ENCODE measurements at places on chromosomes 3 and 15.
A peak's percentile ranks its signal among the peaks of the same experiment; 100 is the strongest.

DNA sequence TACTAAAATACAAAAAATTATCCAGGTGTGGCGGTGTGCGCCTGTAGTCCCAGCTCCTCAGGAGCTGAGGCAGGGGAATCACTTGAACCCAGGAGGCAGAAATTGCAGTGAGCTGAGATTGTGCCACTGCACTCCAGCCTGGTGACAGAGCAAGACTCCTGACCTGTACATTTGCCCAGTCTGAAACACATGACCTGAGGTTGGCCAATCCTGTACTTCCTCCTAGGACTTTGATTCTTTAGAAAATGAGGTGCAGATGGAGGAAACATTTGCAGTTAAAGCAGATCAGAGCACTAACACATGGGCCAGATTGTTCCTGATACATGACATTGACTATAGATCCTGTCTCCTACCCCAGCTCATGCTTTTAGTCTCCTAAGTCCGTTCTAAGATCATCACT, 28.9 kb upstream of the LPP start:
- no peak for DNase-seq

- DNase-seq, result no peak
These were observed 17.1 kb upstream of the HEG1 start for GRCh38 chr3:125072749-125073389.

GRCh38 chr15:85744579-85744978, 50.1 kb downstream of the KLHL25 start:
- DNase-seq, result no peak

DNA sequence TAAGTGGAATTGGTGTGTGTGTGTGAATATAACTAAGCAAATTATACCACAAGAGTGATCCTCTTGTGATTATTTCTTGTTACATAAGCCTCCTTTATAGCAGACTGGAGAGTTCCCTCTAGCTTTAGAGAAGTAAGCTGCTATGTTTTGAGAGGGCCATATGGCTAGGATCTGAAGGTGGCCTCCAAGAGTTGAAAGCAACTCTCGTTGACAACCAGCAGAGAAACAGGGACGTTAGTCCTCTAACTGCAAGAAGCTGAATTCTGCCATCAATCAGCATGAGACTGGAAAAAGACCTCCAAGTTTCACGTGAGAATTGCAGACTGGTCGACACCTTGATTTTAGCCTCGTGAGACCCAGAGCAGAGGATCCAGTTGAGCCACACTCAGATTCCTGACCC, 278.5 kb upstream of the ZNF717 start:
- DNase-seq, result no peak

DNA sequence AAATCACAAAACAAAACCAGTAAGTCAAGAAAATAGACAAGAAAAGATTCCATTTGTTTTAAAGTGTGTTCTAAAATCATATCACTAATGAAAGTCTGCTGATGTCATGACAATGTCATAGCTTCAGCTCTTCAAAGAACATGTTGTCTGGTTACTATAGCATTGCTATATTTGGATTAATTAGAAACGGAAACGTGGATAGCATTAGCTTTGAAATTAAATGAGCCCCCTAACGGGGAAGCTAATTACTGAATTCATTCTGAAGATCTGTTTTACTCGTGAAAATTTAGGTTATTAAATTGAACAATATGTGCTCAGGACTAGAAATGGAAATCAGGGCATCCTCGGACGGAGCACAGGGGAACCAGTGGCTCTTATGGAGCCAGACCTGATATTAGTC, 316.7 kb upstream of the AGTR1 start:
- no peak for DNase-seq

- peak; percentile 97 for DNase-seq
These were observed at the start of gene ACAP2 for GRCh38 chr3:195442573-195443390. TSS of gene ACAP2 (minus strand) at chr3:195443020. CDS start at chr3:195442847, 173 bp downstream.

DNA sequence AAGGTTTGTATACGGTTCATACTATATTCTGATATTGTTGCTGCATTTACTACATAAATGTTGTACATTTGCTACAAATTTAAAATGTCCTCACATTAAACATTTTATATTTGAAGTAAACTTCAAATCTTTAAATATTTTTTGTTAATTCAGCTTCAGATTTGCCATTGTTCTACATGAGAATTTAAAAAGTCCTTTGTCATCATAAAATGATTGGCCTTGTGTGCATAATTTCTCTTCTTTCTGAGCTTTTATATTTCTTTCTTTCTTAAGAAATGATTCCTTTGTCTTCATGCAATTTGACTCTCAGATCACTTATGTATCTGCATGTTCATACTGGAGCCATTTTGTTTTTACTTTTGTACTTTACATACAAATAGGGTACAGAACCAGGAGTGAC, 28.0 kb downstream of the DNAJC19 start:
- no peak for DNase-seq

DNA sequence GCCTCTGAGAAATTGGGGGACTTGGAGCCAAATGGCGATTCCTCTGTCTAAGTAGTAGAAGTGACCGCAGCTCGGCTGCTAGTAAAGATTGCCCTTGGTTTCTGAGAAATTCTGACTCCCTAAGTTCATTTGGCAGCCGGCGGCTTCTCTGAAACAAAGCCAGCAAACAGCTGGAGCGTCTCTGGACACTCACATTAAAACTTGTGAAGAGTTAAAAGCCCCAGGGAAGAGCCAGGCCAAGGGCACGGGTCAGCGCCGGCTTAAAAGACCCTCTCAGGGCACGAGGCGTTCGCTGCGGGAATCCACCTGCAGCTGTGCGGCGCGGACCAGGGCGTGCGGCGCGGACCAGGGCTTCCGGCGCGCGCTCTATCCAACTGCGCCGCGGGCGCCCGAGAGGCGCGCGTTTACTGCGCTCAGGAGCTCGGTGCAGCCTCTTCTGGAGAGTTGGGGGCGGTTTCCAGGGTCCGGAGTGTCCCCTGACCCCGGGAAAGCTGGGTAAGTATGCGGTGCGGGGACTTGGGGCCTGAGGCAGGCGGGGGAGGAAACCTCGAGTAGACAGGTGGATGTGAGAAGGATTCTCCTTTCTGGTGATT, at the start of gene COL6A5:
TSS of gene COL6A5 (plus strand) at position 186 of the 593 bp plus-strand sequence. CDS start 27,967 bp downstream, outside the sequence.
- no peak for DNase-seq

GRCh38 chr15:85750319-85751290, 44.1 kb downstream of the KLHL25 start:
- no peak for DNase-seq

DNA sequence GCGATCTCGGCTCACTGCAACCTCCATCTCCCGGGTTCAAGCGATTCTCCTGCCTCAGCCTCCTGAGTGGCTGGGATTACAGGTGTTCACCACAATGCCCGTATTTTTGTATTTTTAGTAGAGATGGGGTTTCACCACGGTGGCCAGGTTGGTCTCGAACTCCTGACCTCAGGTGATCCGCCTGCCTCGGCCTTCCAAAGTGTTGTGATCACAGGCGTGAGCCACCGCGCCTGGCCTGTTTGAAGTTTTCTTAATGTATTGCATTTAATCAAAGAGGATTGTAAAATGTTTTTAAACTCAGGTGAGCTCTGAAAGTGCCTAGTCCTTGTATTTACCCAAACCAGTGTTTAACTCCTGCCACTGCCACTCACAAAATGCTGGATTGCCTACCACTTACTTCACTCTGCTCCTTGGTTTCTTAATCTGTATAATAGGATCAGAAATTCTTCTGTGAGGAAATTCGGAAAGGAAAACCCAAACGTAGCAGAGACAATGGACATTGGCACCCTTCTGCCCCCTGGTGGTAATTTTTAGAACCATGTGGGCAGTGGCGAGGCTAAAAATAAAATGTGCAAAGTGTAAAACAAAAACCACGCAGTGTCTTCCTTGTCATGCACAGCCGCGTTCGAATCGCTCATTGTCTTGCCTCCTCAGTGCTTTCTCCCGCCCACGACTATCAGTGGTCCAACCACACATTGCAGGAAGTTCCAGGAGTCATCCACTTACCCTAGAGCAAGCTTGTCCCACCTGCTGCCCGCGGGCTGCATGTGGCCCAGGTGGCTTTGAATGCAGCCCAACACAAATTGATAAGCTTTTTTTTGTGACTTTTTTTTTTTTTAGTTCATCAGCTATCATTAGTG, 27.3 kb downstream of the CEP19 start:
- peak; percentile 22 for DNase-seq

- no peak for DNase-seq
These were observed 23.0 kb upstream of the GOLGA8J start for GRCh38 chr15:30059771-30060170.

GRCh38 chr3:30688776-30689641, 82.6 kb downstream of the TGFBR2 start:
- no peak for DNase-seq

DNA sequence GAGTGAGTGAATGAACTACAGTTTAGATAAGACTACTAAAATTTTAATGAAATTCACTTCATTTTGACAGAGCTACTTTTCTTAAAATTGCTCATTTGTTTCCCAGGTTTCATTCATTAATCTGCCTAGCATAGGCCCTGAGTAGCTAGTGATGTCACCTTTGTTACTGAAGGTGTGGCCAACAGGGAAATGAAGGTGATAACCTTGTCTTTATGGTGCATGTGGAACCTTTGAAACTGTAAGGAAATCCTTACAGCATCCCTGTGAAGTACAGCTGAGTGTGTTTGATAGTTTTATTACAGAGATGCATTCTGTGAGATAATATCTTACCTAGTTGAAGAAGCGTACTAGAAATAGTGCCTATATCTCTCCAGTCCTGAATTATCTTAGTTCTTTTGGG, 112.9 kb downstream of the AKAP13 start:
- no peak for DNase-seq

DNA sequence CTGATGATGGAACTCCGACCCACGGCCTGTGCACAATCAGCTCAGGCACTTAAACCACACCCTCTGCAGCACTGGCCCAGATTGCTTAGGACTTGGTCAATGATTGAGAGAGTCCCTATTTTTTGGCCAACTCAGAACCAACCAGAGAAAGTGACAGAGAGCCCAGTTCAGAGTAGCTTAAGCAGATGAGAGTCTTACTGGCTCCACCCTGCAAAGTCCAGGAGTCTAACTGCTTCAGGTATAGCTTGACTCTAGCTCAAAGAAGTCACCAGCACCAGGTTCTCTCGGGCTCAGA, 20.1 kb downstream of the SLC6A20 start:
- no peak for DNase-seq

GRCh38 chr3:185823078-185824044, 1.5 kb downstream of the IGF2BP2 start:
- no peak for DNase-seq

- no peak for DNase-seq
These were observed 128.9 kb downstream of the MEGF11 start for GRCh38 chr15:66124651-66125050.

- no peak for DNase-seq
These were observed 149.9 kb upstream of the LRTM1 start for GRCh38 chr3:55077726-55078125.

GRCh38 chr15:57538265-57538529, 53.5 kb upstream of the MYZAP start:
- DNase-seq, result no peak

- no peak for DNase-seq
These were observed 64.2 kb downstream of the MOBP start for GRCh38 chr3:39531665-39532064.
